ENCODE measurements at places on chromosomes 2 and 18.

DNA sequence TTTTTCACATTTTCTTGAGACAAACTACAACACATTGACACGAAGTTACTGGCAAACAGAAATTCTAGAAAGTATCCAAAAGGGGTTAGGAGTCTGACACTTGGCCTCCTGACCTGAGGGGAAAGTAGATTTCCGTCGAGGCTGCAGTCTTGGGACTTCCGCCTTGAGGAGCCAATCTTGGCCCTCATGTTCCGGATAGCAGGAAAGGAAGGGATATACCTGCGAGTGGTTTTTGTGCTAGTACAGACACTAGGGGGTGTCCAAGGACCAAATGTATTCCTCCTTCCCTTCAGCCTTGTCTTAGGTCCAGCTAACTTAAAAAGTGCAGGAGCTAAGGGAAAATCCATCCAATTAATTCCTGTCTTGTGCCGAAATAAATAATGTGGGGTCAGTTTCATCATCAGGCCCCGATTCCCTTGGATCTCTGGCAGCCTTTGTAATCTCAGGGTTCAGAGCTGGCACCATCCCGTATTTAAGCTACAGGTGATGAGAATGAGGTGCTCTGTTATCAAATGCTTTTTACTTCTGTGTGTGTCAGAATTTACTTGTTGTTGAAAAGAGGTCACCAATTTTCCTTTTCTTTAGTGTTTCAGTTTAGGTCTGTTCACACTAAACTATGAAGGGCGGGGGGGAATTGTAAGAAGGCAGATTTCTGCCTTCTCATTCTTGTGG is 330.2 kb upstream of the FANCL start:
- DNase-seq = peak; percentile 23

DNA sequence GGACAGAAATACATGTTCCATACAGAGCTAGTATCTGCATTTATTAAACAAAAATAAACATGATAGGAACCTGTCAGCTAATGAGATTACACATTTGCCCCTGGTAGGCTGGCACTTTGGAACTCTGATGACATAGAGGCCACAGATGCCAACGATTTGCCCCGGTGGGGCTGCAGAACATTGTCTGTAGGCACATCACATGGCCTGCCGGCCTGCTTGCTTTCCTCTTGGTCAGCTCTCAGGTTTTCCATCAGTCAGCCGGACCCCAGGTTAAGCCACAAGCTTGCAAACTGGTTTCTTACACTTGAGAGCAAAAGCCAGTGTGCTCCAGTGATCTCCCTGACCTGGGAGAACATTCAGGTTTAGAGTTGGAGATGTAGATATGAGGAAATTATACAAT is 60.3 kb downstream of the CRACDL start:
- no peak for DNase-seq

GRCh38 chr2:201116115-201116958 is at the start of gene CFLAR:
Gene CFLAR, plus strand, starts transcription at chr2:201116164. Its CDS starts 13,702 bp downstream, at chr2:201129866.
- peak; percentile 85 for DNase-seq

GRCh38 chr18:9177031-9177430 is 40.5 kb downstream of the ANKRD12 start:
- no peak for DNase-seq

DNA sequence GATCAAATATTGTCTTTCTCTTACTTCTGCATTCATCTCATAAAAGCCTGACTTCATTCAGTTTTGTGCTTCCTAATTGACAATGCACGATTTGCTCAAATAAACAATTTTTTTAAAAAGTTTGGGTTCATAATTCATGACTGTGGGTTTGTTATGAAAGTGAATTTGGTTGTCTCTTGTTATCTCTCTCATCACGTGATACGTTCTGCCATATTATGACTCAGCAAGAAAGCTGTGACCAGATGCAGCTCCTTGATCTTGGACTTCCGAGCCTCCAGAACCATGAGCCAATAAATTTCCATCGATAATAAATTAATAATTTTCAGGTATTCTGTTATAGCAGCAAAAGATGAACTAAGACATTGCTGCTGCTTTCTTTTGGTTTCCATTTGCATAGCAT is 156.5 kb upstream of the LRATD1 start:
- DNase-seq = no peak

DNA sequence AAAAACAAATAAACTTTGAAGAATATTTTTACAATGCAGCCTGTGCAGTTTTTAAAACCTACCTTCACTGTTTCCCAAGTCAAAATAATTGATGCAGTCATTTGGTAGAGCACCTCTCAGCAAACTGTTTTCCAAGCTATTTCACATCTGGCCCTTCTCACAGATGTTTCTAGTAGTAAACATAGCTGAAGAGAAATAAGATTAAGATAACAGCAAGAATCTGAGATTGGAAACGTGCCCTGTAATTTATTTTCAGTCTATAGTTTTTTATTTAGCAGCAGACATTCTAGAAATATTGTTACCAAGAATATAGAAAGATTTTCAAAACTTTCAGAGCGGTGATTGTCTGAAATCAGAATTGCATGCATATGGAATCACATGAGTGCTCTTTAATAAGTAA is 440.2 kb downstream of the TRIB2 start:
- no peak for DNase-seq

DNA sequence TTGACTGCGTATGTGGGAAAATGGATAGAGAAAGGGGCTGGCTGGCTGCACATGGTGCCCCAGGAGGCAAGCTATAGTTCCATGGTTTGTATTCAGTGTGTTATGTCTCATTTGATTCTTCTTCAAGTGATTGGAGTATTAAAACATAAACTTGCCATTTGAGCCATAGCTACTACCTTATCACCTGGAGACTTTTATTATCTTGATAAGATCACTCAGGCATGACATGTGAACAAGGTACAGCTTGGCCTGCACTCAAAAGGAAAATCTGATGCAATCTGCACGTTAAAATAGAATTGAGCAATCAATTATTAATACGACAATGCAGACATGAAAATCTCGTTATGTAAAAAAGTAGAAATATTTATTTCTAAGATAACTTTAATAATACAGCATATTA is 116.9 kb downstream of the RND3 start:
- DNase-seq = no peak

GRCh38 chr2:28593160-28593755 is 97.4 kb downstream of the PLB1 start:
- no peak for DNase-seq

DNA sequence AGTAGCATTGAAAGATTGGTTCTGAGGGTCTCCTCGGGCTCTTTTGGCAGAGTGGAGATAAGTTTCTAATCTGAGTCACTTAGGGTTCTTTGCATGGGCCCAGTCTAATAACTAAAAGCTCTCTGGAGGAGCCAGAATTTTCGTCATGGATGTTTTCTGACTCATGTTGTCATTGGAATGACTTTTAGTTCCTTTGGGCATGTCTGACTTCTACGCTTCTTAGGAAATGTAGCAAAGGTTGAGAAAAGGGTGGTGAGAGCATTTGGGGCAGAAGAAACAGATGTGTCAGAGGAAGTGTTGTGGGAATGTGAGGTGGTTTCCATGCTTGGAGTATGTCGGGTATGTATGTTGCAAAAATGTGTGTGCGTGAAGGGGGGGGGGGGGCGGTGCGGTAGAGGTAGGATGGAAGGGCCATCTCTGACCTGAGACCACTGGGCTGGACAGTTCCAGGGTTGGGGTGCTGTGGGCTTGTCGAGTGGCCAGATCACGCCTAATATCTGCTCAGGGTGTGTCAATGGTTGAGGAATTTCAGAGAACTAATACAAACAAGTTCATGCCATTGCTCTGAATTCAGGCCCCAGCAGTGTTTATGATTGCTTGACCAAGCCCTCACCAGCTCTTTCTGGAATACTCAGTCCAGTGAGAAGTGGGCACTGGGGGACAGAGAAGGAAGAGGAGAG is 26.9 kb downstream of the KLHL29 start:
- no peak for DNase-seq

DNA sequence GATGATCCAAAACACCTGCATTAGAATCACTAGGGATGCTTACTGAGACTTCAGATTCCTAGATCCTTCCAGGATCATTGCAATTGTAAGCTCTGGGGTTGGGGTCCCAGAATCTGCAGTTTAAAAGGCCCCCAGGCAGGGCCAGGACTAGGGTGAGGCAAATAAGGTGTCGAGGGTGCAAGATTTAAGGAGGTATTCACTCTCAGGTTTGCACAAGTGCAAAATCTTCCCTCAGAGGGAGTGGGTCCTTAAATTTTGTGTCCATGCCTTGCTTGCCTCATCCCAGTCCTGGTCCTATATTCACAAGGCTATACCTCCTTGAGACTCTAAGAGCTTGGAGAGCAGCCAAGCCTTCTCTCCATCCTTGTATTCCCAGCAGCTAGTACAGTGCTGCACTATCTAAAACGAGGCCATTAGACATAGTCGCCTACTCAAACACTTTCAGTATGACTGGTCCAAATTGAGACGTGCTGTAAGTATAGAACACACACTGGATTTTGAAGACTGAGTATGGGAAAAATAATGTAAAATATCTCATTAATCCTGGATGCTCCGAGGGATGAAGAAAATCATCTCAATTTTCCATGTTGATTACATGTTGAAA is 31.6 kb upstream of the MREG start:
- no peak for DNase-seq

- no peak for DNase-seq
These were observed 369.5 kb upstream of the PIK3C3 start for GRCh38 chr18:41585512-41585911.

GRCh38 chr2:193845604-193846003 is 1650.9 kb upstream of the TMEFF2 start:
- DNase-seq = no peak

DNA sequence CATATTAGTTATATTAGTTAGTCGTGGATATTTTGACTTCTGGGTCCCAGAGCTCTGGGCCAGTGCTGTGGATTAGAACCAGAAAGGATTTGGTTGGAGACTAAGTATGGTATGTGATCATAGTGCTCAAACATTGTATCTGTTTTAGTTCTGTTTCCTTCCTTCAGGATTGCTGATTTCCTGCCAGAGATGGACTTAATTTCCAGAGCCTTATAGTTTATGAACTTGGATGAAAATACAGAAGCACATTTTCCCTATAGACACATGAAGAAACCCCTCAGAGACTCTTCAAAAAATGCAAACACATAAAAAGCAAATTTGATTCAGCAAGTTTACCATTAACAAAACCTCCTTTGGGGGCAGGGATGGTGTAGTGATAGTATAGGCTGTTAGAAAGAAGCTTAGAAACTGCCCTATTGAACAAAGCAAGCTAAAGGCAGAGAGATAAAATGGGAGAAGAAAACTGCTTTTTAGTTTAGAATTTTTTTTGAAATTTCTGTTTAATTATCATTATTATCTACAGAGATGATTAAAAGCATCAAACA is 88.7 kb upstream of the EFEMP1 start:
- DNase-seq = no peak

- no peak for DNase-seq
These were observed 148.7 kb downstream of the TFCP2L1 start for GRCh38 chr2:121136323-121136722.

- DNase-seq = no peak
These were observed 218.1 kb upstream of the MGAT5 start for GRCh38 chr2:134035605-134036370.

- DNase-seq = no peak
These were observed 254.0 kb downstream of the KCNJ3 start for GRCh38 chr2:154952346-154952980.

DNA sequence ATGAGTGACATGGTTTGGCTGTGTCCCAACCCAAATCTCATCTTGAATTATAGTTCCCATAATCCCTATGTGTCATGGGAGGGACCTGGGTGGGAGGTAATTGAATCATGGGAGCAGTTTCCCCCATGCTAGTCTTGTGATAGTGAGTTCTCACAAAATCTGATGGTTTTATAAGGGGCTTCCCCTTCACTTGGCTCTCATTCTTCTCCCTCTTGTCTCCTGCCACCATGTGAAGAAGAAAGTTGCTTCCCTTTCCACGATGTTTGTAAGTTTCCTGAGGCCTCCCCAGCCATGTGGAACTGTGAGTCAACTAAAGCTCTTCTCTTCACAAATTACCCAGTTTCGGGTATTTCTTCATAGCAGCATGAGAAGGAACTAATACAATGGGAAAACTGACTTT is 14.0 kb downstream of the DNAH7 start:
- no peak for DNase-seq

DNA sequence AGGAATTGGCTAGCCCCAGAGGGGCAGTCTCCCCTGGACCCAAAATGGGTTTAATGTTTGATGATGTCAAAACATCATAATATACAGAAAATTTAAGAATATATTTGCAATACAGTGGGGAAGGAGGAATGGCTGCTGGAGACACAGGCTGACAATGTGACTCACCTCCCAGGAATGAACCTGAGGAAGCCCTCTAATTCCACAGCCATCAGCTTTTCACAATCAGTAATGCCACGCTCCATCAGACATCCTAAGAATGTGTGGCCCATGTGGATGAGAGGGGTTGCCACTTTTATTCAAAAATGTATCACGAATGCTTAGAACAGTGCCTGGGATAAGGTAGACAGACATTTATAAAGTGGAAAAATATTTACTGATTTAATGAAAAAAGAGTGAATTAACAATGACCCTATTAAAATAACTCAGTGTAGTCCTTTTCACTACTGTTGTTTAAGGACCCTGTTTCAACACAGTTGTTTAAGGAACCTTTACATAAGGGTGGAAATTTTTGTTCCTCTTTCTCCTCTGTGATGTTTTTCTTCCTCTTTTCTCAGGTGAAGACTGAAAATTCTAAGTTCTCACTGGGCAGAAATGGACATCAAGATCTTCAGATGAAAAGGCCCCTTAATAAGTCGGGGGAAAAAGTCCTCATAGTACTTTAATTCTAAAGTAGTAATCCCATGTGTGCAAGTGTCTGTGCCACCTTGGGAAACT is 17.5 kb upstream of the TMEM163 start:
- DNase-seq = no peak
